ENCODE measurements at places on chromosomes 13 and 19.

GRCh38 chr13:50762969-50763567 is 80.4 kb downstream of the DLEU7 start:
- DNase-seq = no peak

- no peak for DNase-seq
Observed at GRCh38 chr19:17027535-17027975, 945 bp upstream of the CPAMD8 start.

DNA sequence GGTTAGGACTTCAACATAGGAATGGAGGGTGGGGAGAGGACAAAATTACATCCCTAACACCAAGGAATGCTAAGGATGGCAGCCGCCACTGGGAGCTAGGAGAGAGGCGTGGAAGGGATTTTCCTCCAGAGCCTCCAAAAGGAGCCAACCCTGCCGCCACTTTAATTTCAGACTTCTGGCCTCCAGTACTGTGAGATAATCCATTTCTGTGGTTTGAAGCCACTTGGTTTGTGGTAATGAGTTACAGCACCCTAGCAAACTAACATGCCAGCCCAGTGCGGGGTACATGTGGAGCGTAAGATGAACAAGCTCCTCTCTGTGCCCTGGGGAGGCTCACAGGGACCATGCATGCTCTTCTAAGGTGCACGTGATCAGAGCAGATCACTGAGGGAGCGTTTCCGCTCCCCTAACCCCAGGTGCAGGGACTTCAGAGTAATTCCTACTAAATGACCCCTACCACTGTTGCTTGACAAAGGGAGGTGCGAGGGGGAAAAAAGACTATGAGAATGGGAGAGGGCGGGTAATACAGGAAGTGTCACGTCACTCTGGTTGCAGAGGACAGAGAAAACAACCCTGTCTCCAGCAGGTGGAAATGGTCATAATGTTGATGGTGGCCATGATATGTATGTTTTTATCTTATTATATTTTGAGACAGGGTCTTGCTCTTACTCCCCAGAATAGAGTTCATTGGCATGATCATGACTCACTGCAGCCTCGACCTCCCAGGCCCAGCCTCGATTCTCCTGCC is 12.0 kb downstream of the FPR1 start:
- DNase-seq = no peak

DNA sequence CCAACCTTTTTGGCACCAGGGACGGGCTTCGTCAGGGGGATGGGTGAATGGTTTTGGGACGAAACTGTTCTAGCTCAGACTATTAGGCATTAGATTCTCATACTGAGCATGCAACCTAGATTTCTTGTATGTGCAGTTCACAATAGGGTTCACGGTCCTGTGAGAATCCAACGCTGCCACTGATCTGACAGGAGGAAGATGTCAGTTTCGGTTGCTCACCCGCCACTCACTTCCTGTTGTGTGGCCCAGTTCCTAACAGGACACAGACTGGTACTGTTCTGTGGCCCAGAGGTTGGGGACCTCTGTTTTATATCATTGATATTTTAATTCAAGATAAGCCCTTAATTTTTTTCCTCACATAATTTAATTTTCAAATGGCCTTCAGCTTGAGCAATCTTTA is 26.7 kb upstream of the TDRD3 start:
- no peak for DNase-seq

DNA sequence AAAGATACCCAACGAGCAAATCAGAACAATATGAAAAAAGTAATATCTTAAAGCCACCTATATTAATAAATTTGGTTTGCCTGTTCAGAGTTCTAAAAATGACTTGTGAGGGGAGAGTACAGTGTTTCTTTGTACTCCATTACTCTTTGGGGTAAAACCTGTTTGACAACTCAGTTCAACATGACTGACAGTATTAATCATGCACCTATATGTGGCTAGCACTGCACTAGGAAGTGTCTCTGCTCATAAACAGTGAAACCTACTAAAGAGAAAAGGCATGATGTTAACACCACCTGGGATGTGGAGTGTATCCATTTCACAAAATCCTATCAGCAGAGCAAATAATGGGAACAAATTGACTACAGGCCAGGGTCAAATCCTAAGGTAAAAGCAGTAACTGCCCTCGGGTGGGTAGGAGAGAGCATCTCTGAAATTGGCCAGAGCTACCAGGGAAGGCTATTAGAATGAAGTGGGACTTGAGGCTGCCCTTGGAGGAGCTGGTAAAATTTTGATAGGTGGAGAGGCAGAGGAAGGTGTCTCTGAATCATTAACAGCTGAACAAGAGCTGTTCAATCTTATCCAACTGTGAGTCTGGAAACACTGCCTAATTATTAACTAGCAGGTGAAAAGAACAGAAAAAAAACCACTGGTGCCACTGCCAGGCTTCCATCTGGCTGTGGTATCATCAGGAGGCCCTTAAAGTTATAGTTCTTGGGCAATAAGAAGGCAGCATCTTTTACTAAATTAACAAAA is 365.1 kb downstream of the DNAJC15 start:
- no peak for DNase-seq

DNA sequence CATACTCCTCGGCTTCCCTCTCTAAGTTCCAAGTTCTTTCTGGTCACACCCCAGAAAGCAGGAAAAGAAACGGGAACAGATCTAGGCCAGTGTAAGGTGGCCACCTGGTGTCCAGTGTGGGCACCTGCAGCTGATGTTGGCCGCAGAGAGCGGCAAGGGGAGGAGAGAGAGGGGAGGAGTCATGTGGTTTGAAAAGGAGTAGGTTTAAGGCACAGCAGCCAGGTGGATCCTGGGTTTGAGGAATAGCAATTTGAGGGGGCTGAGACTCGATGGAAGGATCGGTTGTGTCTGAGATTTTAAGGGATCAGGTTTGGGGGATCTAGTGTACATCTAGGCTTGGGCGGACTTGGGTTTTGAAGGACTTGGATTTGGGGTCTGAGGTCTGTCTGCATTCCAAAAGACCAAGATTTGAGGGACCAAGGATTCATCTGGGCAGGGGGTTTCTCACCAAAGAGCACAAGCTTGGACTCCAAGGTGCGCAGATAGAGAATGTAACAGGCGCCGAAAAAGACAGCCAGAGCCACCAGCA is 1.2 kb downstream of the RABAC1 start:
- DNase-seq = no peak

- no peak for DNase-seq
Observed at GRCh38 chr13:35961002-35961401, 170.2 kb downstream of the DCLK1 start.

DNA sequence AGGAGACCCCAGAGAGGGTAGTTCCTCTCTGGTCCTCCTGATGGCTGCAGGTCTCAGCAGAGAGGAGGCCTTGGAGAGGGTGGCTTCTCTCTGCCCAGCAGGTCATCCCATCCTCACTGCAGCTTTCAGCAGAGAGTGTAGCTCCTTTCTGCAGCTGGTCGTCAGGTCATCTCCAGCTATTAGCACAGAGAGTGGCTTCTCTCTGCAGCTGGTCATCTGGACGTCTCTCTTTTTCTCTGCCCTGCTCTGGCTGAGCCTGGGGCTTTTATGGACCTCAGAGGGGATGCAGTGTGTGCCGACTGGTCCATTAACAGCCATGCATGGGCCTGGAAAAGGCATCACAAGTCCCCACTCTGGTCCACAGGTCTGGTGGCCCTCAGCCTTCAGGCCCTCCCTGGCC is 20.3 kb downstream of the TNFSF9 start:
- DNase-seq = no peak

DNA sequence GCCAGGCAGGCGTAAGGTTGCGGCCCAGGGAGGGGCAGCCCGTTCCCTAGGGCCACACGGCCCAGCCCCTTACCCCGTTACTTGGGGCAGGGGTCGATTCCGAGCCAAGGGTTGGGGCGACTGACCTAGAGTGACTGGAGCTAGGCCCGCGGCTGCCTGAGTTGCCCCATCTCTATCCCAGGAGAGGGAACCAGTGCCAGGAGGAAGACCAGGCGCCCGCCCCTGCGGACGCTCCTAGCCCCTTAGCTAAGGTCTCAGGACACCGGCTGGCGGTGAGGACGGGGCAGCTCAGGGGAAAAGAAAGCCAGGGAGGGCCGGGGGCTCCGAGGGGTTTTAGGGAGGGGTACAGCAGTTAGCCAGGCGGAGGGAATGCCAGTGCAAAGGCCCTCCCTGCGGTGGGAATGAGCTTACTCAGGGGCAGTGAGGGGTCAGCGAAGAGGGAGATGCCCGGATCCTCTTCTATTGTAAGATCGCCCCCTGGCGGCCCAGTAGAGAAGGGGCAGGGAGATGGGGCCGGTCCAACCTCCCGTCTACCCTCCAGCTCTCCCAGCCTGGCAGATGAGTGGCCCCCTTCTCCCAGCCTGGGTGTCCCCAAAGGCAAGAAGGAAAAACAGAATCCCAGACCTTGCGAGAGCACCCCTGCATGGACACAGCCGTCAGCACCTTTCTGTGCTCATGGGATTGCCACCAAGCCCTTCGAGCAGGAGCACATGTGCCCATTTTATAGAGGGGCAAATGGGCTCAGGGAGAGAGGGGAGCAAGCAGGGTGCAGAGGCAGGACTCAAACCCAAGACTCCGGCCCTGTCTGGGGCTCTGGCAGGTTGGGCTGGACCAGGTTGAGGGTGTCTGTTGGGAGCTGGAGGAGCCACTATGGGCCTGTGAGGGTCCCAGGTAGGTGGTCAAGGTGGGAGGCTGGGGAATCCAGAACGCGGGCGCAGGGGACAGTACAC is 16.3 kb downstream of the CILP2 start:
- no peak for DNase-seq

GRCh38 chr19:56866538-56866937 is 26.0 kb upstream of the PEG3 start:
- DNase-seq = no peak

- no peak for DNase-seq
Observed at GRCh38 chr19:43562698-43563241, 12.6 kb downstream of the XRCC1 start.

GRCh38 chr13:111893071-111893606 is 173.8 kb upstream of the SOX1 start:
- no peak for DNase-seq

DNA sequence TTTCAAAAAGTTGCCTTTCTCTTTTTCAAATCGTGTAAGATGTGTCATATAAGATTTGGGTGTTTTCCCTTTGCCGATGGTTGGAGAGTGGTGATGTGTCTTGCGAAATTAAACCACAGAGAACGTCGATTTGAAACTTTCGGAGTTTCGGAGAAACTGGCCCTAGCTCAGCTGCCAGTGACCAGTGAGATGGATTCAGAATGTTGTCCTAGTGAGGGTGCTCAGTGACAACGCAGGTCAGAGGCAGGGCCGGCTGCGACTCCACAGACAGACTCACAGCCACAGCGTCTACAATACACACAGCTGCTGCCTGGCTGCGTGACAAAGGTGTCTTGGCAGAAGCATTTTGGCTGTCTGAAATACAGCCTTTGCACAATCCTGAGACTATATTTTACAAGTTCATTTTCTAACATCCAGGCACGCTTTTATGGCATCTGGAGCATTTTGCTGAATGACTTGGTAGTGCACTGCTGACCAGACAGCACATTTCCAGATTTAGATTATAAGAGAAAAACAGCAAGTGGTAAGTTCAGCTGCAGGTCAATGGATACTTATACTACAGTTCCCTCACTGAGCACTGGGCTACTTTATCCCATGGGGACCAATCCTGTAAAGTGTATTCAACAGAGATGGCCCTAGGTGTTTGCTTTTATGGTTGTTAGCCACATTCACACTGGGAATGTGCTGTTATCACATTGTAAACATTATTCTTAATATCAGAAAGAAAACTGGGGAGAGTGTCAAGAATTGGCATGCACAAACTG is 207.5 kb downstream of the KCNRG start:
- DNase-seq = no peak

DNA sequence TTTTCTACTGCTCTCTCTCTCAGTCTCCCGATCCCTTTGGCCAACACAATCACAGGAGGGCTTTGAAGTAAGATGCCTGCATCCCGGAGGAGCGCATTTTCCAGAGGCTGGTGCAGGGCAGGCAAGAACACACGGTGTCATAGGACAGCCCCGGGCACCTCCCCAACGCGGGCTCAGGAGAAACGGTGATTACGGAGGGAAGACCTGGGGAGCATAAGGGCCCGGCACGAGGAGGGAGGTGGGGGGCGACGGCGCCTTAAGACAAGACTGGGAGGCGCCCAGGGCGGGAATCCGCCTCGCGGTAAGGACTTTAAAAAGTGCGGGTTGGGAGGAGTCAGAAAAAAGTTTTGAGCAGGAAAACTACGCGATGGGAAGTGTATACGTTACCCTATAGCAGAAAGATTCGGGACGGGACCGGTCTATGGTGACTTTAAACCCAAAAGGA is 18.7 kb upstream of the ZNF888 start:
- no peak for DNase-seq

DNA sequence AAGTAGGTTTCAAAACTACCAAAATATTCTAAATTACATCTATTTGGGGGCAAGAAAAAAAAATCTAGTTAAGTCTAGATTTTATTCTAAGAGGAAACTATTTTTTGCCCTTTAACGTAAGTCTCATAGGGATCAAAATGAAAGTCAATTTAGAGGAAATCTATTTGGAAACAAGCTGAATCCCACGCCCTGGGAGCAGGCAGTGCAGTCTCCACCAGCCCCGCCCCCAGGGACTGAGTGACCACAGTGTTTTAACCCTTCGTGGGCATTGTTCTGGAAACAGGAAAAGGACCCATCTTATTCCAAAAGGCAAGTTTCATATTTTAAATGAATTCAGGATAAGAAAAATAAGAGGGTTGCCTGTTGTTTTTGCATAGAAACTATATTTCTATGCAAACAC is 209.7 kb downstream of the SPRY2 start:
- DNase-seq = no peak

GRCh38 chr13:109281903-109282635 is 504.3 kb downstream of the IRS2 start:
- DNase-seq = no peak

DNA sequence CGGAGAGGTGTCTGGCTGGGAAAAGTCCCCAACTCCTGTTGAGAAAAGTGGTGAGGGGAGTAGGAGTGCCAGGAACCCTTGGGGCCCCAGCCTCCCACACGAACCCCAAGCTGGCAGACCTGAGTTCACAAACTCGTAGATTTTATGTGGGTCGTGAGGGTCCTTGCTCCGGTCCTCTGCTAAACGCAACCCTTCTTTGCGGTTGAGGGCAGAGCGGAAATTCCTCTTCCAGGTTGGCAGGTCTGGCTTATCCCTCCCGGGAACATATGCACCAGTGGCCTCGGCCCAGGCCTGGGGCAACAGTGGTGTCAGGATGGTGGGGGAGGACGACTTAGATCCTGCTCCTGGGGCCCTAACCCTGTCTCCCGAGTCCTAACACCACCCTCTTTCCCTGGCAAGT is 2.4 kb downstream of the IRF3 start:
- no peak for DNase-seq

DNA sequence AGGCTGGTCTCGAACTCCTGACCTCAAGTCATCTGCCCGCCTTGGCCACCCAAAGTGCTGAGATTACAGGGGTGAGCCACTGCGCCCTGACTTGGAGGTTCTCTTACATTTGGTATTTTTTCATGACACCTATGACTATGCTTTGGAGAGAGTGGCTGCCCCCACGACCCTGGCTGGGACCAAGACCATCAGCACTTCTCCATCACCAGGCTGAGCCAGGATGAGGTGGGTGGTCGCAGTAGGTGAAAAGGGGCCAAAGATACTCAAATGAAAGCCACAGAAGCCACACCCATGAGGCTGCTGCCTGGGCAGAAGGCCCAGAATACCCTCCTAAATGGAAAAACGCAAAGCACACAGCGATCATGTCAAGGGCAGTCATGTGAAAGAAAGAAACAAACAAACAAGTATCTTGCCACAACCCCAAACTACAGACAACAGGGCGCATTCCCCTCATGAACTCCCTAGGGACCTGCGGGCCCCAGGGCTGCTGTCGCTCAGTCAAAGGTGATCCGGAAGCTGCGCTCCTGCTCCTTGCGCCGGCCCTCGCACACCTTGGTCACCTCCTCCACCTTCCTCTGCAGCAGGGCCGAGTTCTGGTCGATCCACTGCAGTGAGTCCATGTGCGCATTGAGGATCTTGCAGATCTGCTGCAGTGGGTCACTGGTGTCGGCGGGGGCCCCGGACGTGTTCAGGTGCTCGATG is 11.2 kb upstream of the IL4I1 start:
- DNase-seq = no peak
